ENCODE measurements at places on chromosomes 5 and 9.

- DNase-seq = no peak
Measured at GRCh38 chr9:91809581-91810285, 140.3 kb downstream of the ROR2 start.

DNA sequence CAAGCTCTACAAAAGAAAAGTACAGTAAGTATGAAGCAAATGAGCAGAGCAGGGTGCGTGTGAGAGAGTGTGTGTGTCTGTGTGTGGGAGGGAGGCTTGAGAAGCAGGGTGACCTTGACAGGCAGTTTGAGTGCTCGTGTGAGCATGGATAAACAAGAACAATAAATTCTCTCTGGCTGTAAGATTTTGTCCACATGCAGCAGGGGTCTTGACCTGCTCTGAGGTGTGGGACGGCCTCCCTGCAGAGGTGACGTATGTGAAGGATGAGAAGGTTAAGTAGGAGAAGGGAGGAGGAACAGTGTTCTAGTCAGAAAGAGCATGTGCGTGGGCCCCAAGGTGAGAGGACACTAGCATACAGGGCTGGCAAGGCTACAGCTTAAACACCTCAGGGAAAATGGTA lies 49.0 kb downstream of the SPTLC1 start:
- peak; percentile 77 for DNase-seq

- DNase-seq = peak; percentile 44
Measured at GRCh38 chr9:76512826-76513225, 53.8 kb downstream of the GCNT1 start.

- no peak for DNase-seq
Measured at GRCh38 chr9:122109035-122109813, 16.1 kb upstream of the TTLL11 start.

GRCh38 chr5:114152656-114153360 lies 209.1 kb upstream of the KCNN2 start:
- DNase-seq = no peak

- DNase-seq = peak; percentile 70
Measured at GRCh38 chr9:92482329-92482728, at the start of gene ASPN. Gene ASPN, minus strand, starts transcription at chr9:92482506.

DNA sequence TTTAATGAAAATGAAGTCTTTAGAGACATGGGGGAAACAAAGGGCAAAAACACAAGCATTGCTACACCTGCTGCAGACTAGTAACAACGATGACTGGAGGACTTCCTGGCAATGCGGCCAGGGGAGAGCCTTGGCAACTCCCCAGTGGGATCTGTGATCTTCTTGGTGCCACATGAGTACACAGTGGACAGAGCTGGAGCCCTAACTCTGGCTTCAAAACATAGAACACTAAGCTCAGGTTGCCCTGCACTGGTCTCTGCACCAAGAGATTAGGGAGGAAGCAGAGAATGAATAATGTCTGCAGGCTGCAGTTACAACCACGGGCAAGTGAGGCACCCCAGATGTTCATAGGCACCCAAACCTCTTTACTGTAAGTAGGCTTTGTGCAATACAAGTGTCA lies 91.1 kb downstream of the MRPS27 start:
- no peak for DNase-seq

DNA sequence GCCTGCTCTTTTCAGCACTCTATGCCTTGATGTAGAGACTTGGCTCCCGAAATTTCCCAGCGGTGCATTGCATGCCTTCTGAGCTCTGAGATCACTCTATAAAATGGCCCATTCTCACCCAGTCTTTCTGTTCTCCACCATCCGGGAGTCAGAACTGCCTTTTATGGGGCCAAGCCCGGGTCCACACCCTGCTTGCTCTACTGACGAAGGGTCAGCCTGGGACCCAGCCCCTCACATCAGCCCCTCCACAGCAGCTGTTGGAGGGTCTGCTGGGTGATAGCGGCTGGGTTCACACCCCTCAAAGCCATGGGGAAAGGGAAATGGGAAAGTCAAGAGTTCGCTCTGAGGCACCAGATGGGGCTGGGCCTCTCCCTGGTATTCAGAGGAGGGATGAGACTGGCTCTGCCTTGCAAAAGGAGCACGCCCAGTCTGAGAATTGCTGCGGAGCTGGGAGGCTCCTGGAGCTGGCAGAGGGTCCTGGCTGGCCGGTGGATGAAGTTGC lies 66.0 kb upstream of the ORM1 start:
- no peak for DNase-seq

GRCh38 chr5:434443-435146 lies 8.4 kb upstream of the EXOC3 start:
- DNase-seq = no peak

- DNase-seq = peak; percentile 89
Measured at GRCh38 chr9:34072868-34073590, 24.3 kb upstream of the UBAP2 start.

GRCh38 chr9:121996783-121997182 lies 96.3 kb downstream of the TTLL11 start:
- no peak for DNase-seq

GRCh38 chr9:131262327-131263032 lies 13.8 kb downstream of the FAM78A start:
- peak; percentile 10 for DNase-seq

DNA sequence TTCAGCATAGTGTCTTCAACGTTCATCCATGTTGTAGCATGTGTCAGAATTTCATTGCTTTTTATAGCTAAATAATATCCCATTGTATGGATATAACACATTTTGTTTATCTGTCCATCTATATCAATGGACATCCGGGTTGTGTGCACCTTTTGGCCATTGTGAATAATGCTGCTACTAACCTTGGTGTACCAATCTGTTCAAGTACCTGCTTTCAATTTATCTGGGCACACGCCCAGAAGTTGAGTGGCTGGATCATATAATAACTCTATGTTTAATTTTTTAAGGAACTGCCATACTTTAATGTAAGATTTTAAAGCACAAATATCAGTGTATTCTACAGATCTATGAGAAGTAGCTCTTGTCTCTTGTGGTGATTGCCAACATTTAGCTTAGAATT lies 43.5 kb downstream of the SCAI start:
- no peak for DNase-seq

GRCh38 chr5:29054282-29054681 lies 2015.9 kb upstream of the CDH9 start:
- no peak for DNase-seq

DNA sequence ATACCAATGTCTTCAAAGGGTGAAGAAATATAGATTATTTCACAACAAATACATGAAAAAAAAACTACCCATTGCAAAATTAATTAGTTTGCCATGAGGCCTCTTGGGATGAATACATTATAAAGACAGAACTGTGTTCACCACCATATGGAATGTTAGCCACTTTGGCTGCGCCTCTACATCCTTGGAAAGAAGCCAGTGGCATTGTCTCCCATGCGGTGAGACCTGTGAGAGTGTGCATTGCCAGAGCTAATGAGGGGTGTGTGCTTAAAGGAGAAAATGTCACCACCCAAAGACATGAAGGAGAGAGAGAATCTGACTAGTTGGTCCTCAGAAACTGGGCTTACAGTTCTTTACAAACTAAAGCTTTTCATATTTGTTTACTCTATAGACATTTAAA lies 110.6 kb downstream of the PLPPR1 start:
- no peak for DNase-seq

GRCh38 chr5:167261309-167262100 lies 1029.9 kb upstream of the WWC1 start:
- DNase-seq = peak; percentile 2

GRCh38 chr5:150674341-150674821 lies 13.3 kb downstream of the MYOZ3 start:
- DNase-seq = no peak

DNA sequence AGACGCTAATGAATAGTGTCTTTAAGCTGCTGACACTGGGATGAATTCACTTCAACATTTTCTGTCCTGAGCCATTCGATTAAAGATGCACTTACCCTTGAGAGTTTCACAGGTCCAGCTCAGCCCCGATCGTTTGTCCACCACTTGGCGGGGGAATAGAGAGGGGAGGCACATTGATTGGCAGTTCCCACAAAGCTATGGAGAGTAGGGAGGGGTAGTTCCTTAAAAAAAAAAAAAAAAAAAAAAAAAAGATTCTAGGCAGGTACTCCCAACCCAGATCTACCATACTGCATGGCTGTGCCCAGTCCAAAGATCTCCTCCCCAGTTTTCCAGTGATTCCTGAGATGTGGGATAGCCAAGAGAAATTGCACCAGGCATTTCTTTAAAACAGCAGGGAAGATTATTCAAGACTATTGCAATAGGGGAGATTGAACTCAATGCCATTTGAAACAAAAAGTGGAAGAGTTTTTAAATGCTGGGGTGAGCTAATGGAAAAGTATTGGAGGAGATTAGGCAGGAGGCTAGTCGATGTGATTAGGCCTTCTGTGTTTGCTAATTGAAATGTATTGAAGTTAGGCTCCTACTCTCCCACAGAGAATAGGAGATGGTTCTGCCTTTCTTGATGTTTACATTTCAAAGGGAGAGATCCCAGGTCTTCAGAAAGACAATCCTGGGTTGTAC lies 2217.4 kb upstream of the WWC1 start:
- no peak for DNase-seq

DNA sequence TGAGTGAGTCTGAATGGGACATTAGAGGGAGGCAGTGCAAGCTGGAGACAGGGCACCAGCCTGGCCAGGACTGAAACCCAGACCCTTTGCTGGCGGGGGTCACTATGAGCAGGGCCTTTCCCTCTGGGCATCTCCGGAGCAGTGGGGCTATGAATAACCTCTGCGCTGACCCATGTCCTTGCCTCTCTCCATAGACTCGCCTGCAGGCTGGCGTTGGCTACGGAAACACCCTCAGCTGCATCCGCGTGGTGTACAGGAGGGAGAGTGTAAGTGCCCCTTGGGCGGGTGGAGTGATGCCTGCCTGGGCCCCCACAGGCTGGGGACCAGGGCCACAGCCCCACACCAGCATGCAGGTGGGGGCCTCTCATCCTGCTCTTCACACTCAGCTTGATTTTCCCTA lies 15.8 kb downstream of the SLC25A48 start:
- no peak for DNase-seq

DNA sequence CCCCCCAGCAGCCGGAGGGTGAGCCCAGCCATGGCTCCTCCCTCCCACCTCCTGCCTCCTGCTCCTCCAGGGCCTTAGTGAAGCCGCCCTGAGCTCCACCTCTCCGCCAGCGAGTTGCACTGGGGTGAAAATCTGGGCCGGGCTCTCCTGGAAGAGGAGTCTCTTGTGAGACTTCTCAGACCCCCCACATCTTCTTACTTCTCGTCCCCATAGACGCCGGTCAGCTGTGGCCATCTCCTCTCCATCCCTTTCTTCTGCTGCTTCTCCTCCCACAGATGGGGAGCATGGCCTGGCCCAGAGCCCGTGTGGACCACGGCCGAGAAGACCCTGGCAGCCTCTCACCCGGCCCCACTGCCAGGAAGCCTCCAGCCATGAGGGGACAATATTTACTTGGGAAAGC lies 17.3 kb downstream of the OLFM1 start:
- DNase-seq = no peak

DNA sequence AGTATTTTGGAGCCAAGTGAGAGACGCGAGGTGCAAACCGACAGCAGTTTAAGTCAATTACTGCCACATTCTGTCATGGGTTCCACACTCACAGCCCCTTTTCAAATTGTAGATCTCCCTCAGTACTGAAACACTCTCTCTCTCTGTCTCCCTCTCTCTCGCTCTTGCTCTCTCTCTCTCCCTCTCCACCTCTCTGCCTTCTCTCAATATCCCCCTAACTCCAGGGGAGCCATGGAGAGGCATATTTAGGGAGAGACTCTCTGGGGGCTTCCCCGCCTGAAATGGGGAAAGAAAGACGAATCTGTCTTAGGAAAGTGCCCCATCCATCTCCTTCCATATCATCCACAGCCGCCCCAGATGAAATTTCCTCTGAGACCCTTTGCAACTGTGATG lies 1.6 kb downstream of the BRINP1 start:
- no peak for DNase-seq

DNA sequence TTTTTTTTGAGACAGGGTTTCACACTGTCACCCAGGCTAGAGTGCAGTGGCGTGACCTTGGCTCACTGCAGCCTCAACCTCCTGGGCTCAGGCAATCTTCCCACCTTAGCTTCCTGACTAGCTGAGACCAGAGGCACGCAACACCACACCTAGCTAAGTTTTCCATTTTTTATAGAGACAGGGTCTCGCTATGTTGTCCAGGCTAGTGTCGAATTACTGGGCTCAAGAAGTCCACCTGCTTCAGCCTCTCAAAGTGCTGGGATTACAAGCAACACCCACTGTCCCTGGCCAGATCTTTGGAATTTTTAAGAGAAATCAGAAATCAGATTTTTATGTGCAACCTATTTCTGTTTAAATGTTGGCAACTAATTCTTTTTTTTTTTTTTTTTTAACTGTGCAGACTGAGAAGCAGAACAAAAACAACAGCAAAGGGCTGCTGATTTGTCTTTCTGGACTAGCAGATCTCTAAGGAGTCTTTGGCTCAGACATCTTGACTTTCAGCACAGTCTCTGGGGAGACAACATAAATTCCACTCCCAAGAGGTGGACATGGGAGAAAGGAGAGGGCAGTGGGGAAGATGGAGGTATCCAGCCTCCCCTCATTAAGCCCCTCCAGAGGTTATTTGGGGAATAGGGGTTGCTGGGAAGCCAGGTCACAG lies 54.4 kb upstream of the FABP6 start:
- no peak for DNase-seq

DNA sequence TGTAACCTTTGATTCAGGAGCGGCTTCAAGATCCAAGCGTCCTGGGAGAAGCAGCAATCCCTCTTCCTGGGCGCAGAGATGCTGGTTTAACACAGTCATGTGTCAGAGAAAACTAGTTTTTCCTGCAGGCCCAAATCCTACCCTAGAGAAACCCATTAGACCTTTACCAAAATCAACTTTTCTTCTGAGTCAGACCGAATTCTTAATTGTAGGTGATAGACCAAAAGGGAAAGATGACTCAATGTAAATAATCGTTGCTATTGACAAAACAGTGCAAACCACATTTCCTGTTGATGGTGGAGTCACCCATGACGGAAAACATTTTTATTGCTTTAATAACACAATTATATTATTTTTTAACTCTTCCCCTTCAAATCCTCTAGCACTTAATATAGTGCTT lies 40.1 kb downstream of the SLC1A1 start:
- DNase-seq = peak; percentile 66

DNA sequence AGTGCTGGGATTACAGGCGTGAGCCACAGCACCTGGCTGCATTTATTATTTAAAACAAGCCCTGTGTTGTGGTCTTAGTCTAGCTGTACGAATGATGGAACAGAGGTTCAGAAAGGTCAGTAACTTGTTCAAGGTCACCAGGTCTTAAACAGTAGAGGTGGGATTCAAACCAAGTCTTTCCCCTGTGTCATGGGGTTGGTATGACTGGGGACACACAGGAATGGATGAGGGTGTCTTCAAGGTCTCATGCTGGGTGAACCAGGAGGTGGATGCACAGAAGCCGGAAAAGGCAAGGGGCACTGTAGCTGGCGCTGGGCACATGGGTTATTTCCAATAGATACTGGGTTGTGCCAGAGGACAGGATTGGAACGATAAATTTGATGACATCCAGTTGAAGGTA lies 32.2 kb upstream of the TJP2 start:
- no peak for DNase-seq

- peak; percentile 79 for DNase-seq
Measured at GRCh38 chr9:136902259-136902821, 16.0 kb downstream of the TRAF2 start.
